NCI-H2081 treated with DMSO at 0.1 percent for 48 hours (cell line): ENCODE measurements at places on chromosomes 12 and 14.

- no peak for DNase-seq
Observed at GRCh38 chr14:41758011-41758665, 151.5 kb downstream of the LRFN5 start.

DNA sequence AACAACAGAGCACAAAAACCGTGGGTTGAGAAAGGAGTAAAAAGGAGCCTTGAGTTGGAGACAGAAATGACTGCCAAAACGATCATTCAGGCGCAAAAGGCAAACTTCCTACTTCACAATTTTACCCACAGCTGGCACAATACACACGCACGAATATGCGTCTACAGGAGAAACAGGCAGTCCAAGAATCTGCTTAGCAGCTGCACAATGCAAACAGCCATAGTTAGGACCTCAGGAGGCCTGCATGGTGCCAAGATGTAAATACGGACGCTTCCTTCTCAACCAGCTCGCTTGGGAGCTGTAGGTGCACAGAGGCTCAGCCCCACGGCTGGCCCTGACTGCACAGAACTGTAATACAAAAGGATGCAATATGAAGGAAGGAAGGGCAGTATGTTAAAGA is 250.1 kb upstream of the CAND1 start:
- no peak for DNase-seq

GRCh38 chr14:79698298-79698711 is 513.0 kb downstream of the DIO2 start:
- DNase-seq, result no peak

DNA sequence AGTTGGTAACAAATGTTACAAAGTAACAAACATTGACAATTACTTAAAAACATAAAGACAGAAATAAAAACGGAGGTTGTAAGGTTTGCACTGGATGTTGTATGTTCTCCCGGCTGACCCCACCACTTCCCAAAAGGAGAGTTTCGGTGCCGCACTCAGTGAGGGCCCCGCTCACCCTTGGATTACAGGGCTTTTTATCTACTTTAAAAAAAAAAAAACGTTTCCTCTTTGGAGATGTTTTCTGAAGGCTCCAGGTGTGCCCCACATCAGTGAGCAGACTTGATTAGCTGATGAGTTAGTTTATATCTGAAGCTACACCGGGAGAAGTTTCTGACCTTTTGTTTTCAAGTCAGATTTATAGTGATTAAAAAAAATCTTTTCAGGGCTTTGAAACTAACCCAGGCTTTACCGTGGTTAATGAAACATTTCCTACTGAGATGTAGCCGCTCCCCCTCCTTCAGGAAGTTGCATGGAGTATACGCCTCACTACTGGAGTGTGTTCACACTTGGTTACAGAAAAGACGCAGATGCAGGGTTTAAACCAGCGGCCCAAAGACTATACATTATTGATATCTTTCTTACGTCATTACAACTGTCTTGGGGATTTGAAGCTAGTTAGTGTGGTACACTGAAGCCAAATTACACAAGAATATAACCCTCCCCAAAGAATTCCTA is 38.0 kb upstream of the BCL7A start:
- no peak for DNase-seq

- no peak for DNase-seq
Observed at GRCh38 chr14:72701237-72701565, 192.7 kb downstream of the DPF3 start.

- no peak for DNase-seq
Observed at GRCh38 chr14:106694638-106695393, 1168.4 kb downstream of the TMEM121 start.

- no peak for DNase-seq
Observed at GRCh38 chr14:44767646-44768173, 194.0 kb downstream of the KLHL28 start.
